ENCODE measurements at places on chromosomes 7 and 10. TPM values are rescaled to one million over a fixed set of nuclear protein-coding genes. Genes with fewer than 3 reads are reported as not detected.

ADRB1 gene
- total RNA-seq: 18.6 TPM

PDE1C gene
- 13.0 TPM for total RNA-seq

ASB13 gene
- 23.0 TPM for total RNA-seq

AGAP9 gene
- total RNA-seq: 6.0 TPM

PHF14 gene
- 30.4 TPM for total RNA-seq

EPHB6 gene
- total RNA-seq: 12.8 TPM

LRIT1 gene
- total RNA-seq: not detected

TRPV5 gene
- not detected for total RNA-seq

CCDC136 gene
- total RNA-seq: 3.1 TPM

PRSS37 gene
- not detected for total RNA-seq

INHBA gene
- total RNA-seq: 70.2 TPM

LSM5 gene
- 29.1 TPM for total RNA-seq

TMEM213 gene
- 9.6 TPM for total RNA-seq

ITGA8 gene
- total RNA-seq: 33.9 TPM

FFAR4 gene
- total RNA-seq: 4.9 TPM

IL6 gene
- 6.5 TPM for total RNA-seq

NPC1L1 gene
- 0.17 TPM for total RNA-seq

PSMC2 gene
- total RNA-seq: 97.6 TPM

PON3 gene
- total RNA-seq: 36.4 TPM

SPDYE9 gene
- total RNA-seq: not detected

WNT8B gene
- not detected for total RNA-seq

IDI2 gene
- total RNA-seq: not detected

GPRIN2 gene
- 56.2 TPM for total RNA-seq

CUEDC2 gene
- 44.8 TPM for total RNA-seq
